ENCODE measurements at places on chromosomes 1 and 21. TPM values are rescaled to one million over a fixed set of nuclear protein-coding genes. Genes with fewer than 3 reads are reported as not detected.

OR10Z1 gene
- total RNA-seq = not detected

TNN gene
- total RNA-seq = not detected

KCNJ9 gene
- not detected for total RNA-seq

- DNase-seq = no peak
Measured at GRCh38 chr1:194309269-194309668, 1122.9 kb upstream of the B3GALT2 start.

GJA5 gene
- not detected for total RNA-seq
